ENCODE measurements at places on chromosomes 7 and 10.

DNA sequence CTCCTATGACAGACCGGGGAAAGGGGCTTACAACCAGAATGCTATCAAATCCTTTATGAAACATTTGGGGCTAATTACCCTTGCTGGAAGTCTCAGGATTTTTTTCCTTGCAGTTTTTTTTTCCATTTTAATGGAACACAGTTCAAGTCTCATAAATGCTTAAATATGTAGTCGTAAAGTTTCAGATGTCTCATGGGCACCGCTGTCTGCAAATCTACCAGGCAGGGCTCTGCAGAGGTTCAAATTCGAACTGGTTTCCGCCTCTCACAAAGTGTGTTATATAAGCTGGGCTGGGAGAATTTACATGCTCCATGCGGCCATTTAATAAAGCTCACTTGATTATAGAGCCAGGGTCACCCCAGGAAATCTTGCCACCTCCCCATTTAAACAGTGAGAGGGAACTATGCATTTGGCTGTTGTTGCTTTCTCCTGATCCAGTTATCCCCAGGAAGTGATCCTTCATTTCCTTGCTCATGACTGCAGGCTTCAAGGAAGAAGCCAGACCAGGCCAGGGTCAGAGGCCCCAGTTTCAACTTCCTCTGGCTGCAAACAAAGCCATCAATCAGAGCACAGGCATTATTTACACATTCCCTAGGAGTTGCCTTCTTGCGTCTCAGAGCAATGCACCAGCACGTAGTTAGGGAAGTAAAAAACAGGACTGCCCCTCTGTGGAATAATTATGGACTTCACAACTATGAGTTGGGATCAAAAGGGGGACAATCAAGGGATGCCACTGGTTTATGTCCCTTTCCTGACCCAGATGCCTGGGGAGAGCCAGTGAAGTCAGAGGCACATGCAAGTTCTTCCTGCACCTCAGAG lies 358.8 kb downstream of the PRPF18 start:
- DNase-seq: no peak

- no peak for DNase-seq
These were observed 64.9 kb downstream of the MYL10 start for GRCh38 chr7:101563943-101564777.

DNA sequence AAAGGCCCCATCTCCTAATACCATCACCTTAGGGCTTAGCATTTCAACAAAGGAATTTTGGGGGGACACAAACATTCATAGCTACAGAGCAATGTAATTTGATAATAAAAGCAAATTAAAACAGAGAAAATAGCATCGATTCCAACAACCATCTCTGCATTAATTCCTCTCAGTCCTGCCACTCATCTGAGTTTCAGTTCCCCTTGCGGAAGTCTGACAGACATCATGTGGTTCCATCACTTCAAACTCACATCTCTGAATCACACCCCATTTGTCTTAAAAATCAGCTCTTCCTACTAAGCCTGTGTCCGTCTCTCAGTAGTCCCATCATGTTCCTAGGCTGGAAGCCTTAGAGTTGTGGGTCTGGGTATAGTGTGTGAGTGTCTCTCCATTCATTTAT lies 3.6 kb downstream of the ADCK2 start:
- DNase-seq: no peak

GRCh38 chr7:157020514-157021070 lies 10.1 kb upstream of the MNX1 start:
- no peak for DNase-seq

GRCh38 chr7:12827920-12828319 lies 140.5 kb downstream of the ARL4A start:
- no peak for DNase-seq

DNA sequence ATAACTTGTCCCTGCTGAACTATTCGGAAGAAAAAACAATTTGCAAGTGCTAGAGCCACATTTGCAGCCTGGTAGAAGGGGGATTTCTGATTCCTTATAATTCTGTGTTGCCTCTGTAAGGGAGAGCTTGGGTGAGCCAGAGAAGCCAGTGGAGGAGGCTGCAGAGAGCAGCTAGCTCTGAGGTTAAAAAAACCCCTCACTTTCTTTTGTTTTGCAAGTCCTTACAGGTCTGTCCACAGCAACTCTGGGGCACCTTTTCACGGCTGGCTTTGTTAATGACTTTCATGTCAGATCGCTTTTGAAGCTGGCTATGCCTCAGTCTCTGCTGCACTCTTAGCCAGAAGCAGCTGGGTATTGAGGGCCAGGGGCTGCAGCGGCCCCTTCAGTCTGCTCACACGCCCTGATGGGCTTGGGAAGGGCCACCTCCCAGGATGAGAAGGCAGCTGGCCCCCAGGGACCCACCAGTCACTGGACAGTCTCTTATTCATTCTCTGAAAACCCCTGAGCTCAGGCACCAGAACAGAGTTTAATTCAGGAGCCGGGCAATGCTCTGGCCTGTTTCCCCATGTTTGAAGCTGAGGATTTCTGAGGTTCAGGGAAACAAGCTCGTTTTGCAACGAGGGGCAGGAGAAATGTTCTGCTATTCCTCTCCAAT lies 30.9 kb downstream of the TRIM8 start:
- no peak for DNase-seq

GRCh38 chr10:75023074-75023473 lies 88.4 kb upstream of the SAMD8 start:
- no peak for DNase-seq

- no peak for DNase-seq
These were observed 39.8 kb downstream of the MET start for GRCh38 chr7:116711790-116712189.

DNA sequence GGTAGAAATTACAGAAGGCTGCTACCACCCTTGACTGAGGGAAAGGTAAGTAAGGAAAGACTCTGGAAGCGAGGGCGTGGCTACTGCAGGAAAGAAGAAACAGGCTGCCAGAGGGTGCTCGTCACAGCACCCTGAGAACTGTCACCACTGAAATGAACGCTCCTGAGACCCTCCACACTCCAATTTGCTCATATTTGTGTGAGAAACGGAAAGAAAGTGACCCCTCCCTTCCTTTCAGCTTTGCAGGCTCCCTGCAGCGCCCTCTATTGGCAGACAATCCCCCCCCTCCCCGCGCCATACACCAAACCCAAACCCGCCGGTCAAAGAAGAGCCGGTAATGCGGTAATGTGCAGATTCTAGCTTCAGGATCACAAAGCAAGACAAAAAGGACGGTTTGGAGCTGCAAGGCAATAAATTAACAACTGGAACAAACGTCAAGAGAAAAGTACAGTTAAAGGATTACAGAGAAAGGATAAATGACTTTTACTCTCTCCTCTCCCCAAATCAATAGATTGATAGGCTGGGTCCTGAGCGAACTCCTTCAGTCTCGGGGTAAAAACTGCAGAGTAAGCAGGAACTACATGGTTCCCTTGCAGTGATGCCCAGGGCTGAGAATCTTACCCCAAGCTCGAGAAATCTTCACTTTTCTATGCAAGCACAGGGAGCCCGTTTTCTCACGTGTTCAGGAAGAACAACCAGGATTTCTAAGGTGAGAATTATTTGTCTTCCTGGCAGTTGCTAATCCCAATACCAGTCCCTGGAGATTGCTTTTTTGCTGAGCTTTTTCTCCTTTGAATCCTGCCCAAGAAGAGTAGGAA lies 47.6 kb downstream of the STEAP1B start:
- DNase-seq: no peak

DNA sequence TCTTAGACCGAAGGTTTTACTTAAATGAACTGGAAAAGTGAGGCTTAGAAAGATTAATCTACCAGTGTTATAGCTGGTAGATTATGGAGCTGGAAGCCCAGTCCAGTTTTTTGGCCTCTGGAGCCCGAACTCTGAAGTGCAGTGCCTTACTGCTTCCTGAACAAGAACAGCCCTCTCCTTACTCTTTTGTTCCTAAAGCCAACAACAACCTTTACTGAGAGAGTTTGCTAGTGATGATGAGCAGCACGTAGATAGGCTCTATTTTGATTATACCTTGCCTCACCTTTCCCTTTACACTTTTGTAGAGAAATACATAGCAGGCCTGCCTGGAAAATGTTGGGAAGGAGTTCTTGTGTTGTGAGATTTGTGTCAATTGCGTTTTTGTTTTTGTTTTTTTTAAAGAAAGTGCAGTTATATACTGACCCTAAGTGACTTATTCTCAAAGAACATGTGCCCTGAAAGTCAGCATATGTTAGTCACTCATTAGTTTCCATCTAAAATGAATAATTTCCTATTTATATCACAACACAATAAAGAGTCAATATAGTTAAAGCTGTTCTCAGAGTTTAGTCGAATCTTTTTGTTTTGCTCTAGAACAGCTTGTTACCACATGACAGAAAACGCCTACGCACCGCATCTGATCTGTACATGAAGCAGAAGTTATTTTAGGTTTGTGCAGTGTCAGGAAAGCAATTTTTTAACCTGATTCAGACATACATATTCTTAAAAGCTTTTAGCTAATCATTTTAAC lies 33.0 kb downstream of the PLEKHA1 start:
- DNase-seq: no peak

DNA sequence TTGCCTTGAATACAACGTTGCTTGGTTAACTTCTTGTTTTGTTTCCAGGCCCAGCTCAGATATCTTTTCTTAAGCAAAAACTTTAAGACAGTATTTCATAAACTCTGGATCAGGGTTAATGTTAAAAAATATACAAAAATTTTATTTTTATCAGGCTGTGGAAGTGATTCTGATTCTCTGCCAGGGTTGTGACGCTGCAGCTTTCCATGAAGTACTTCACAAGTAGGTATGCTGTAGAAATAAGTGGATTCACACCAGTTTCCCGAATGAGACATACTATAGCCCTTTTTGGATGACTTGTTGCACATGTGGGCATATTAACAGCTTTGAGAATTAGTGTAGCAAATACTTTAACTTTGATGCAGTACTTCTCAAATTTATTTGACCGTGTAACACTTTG lies 70.1 kb downstream of the CDK14 start:
- no peak for DNase-seq

DNA sequence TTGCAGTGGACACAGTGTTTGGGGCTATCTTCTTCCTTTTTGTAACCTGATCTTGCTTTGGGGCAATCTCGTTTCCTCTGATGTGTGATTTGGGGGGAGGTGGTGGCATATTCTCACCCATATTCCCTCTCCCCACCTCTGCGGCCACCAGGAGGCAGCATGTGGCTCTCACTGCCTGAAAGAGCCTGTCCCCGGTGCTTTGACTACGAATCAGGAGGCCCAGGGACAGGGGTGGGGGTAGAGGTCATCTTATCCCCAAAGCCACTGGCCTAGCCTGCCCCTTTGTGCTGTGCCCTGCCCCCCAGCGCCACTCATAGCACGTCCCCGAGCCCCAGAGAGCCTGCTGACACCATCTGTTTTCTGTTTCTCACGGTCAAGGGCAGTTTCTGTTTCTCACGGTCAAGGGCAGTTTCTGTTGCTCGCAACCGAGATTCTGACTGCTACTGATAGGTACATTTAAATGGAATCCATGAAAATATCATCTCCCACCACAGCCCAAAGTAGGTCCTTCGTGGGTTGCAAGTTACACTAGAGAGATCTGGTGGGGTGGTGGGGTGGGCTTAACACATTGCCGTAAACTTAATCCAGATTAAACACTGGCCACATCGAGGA lies 28.2 kb downstream of the PHYH start:
- DNase-seq: peak; percentile 40

DNA sequence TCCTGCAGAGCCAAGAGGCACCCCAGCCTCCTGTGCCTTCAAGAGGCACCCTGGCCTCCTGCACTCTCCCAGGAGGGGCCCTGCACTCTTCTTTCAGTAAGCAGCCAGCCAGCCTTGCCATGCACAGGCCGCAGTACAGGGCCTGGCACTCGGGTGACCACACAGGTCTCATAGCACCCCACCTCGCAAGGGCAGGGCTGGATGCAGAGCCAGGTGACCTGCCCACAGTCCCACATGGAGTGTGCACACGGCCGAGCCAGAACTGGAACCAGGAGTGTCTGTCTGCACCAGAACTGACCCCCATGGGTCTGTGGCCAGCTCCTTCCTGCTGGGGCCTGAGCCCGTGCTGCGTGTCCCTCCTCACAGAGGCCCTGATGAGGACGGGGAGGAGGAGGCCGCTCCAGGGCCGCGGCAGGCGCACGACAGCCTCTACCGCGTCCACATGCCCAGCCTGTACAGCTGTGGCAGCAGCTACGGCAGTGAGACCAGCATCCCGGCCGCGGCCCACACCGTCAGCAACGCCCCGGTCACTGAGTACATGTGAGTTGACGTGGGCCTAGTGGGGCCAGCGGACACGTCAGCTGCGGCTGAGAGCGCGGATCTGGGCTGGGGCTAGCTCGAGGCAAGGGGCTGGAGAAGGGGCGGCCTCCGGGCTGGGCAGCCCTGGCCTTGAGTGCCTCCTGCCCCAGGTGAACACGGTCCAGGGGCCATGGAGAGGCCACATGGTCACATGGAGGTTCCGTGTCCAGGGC lies 26.3 kb downstream of the TTYH3 start:
- DNase-seq: no peak

DNA sequence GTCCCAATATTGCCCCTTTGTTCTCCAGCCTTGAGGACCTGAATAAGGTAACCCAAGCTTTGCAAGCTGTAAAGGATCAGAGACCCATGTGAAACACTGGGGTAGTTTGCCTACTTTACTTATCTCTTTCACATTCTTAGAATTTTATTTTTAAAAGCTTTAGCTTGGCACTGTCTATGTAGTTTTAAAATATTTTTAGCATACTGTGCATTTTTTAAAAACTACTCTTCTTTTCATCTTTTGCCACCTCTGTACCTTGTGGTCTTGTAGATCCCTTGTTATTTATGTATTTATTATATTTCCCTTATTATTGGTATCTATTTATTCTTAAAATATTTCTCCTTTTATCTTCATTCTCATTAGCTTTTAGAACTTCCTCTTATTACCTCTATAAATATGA lies 12.0 kb upstream of the PTPRZ1 start:
- no peak for DNase-seq

- DNase-seq: no peak
These were observed 32.2 kb upstream of the GLI3 start for GRCh38 chr7:42269161-42269560.

DNA sequence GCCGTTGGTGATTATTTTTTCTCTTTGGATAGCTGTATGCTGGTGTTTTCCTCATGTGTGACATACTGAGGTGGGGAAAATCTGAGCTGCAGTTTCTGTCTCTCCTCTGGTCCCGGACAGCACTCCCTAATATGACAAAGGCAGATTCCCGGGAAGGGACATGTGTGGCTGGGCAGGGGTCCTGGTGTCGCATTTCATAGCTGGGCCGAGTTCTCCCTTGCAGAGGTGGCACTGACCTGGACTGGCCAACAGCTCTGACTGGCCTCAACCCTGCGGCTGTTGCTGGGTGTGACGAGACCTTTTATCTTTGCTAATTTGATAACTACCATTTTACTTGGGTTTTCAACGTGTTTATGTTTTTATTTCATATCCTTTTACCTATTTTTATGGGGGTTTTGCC lies 248.6 kb upstream of the TCERG1L start:
- DNase-seq: no peak

DNA sequence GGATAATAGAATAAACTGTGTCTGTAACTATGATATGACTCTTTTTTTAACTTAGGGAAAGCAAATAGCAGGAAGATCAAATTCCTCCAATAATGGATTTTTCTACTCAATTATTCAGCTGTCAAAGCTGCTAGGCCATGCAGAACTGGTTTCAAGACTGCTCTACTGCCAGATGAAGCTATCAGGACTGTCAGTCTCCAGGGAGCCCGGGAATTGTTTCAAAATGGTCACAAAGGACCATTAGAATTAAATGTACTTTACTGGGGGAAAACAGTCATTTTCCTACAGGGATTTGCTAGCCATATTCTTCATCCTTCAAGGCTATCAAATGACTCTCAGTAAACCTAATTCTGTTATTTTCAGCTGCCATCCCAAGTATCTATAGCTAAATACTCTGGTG lies 276.3 kb downstream of the LHFPL3 start:
- DNase-seq: no peak

GRCh38 chr10:102729029-102730026 lies 14.4 kb upstream of the WBP1L start:
- DNase-seq: peak; percentile 37
